Activated CD4-positive, alpha-beta T cell treated with anti-CD3 and anti-CD28 coated beads for 36 hours (primary cell): ENCODE measurements at places on chromosomes 3 and 15.

DNA sequence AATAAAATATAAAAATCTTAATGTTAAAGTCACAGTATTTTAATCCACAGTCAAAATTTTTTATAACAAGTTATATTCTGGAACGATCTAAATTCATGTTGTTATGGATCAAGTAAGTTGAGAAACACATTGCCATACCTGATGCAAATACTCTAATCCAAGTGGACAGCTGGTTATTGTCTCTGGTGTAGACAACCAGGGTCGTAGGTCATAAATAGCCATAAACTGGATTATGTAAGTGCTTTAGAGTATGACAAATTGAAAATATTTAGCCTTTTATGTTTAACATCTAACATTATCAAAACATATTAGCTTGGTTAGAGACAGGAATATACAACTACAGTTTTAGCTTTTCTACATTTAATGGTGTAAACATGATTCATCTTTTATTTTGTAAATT lies 53.0 kb downstream of the PLSCR2 start:
- no peak for DNase-seq

- DNase-seq: no peak
Observed at GRCh38 chr3:14562121-14562890, 22.2 kb upstream of the GRIP2 start.

DNA sequence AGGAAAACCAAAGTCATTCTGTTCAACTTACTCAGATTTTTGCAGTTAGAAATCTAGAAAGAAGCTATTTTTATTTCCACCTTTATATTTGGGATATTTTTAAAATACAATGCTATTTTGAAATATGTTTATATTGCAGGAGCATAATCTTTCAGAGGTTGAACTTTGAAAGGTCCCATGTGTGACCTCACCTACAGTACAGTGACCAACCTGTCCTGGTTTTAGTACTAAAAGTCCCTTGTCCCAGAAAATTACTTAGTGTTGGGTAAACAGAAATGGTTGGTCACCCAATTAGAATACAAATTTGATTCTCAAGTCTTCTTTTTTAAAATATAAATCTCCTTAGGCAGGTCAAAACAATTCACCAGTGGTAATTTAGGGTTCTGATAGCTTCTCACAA lies 141.6 kb upstream of the FRMD4B start:
- DNase-seq: no peak

- DNase-seq: peak; percentile 79
Observed at GRCh38 chr3:124928333-124929202, 6.0 kb downstream of the MUC13 start.

- no peak for DNase-seq
Observed at GRCh38 chr3:44893097-44893496, 18.7 kb downstream of the TGM4 start.

GRCh38 chr15:62506217-62506805 lies 341.2 kb upstream of the C2CD4B start:
- no peak for DNase-seq

- no peak for DNase-seq
Observed at GRCh38 chr15:36988947-36989346, 111.4 kb downstream of the MEIS2 start.

GRCh38 chr3:146184241-146185015 lies 23.4 kb upstream of the PLOD2 start:
- DNase-seq: no peak

DNA sequence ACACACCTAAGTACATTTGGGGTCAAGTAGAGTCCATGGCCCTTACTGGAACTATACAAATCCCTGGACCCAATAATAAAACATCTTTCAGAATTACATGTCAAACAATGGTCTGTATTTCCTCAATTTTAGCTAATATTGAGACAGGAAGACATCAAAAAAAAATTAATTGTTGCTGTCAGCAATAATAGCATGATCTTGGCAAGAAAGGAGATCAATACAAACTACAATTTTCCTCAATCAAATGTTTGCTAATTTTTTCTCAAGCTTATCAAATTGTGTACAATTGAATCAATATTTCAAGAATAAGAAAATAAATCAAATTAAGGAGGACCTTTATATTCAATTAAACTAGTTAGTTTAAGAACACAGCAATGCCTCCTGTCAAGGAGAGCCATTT lies 62.6 kb downstream of the FSIP1 start:
- no peak for DNase-seq

DNA sequence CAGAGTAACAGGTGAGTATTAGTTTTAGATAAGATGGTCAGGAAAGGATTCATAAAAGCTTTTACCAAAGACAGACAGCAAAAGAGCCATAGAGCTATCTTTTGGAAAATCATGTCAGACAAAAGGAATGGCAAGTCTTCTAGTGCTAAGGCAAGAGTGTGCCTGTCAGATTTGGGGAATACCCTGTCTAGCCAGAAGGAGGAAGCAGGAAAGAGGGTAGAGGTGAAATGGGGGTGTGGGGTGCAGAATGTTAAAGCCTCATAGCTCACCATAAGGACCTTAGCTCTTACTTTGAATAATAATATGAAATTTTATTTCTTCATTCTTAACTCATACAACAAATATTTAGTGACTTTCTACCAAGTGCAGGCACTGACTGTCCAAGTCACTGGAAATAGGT lies 512.1 kb upstream of the ROBO2 start:
- no peak for DNase-seq

DNA sequence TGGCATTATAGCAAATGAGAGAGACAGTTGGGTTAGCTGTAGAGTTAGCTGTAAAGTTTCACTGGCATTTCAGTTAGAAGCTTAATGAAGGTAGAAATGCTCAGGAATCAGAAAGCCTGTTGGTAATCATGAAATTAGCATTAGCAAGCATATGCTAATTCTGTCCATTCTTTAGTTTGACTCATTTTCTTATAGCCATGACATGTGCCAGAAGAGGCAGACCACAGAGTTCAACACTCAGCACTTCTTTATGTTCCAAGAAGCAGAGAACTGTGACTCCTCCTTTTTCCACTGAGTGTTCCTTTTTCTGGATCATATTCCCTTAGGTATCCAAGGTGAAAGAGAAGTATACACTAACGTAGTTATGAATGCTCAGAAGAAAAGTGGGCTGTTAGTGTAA lies 276.2 kb upstream of the SGO1 start:
- no peak for DNase-seq

GRCh38 chr3:119468041-119468440 lies 722 bp upstream of the POGLUT1 start:
- no peak for DNase-seq

DNA sequence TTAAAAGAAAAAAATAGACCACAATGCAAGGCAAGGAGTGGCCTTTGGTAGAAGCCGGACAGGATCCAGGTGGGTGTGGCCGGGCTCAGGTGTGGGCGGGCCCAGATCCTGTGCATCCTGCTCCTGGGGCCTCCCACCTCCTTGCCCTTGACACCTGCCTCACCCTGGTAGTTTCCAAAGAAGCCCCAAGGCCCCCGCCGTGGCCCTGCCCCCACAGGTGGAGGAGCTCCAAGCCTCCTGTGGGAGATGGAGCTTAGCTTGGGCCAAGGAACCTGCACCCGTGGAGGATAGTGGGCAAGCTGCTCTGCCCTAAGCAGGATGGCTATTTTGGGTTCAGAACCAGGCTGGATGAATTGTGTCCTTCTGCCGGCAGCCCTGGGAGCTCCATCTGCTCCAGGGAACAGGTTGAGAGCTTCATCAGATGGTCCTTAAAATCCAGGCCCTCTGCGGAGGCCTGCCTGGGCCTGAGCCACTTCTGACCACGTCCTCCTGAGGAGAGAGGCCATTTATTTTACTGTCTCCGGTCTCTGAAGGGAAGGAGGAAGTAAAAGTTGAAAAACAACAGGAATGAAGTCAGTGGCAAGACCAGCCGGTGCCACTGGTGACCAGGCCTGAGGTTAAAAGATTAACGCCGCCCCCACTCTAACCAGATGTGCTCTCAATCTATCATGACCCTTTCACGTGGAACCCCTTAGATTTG lies 53.9 kb upstream of the KLF13 start:
- no peak for DNase-seq

- DNase-seq: no peak
Observed at GRCh38 chr3:56885879-56886278, 84.1 kb upstream of the ARHGEF3 start.

DNA sequence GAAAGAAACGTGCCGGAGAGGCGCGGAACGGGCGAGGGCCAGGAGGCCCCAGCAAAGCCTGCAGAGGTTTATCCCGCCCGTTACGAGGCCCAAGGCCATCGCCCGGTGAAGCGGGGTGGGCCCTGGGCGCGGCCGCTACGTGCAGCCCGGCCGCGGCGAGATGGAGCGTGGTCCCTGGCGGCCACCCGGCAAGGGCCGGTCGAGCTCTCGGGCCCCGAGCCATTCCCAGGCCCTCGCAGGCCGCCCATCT lies 1.1 kb downstream of the PKM start:
- no peak for DNase-seq

DNA sequence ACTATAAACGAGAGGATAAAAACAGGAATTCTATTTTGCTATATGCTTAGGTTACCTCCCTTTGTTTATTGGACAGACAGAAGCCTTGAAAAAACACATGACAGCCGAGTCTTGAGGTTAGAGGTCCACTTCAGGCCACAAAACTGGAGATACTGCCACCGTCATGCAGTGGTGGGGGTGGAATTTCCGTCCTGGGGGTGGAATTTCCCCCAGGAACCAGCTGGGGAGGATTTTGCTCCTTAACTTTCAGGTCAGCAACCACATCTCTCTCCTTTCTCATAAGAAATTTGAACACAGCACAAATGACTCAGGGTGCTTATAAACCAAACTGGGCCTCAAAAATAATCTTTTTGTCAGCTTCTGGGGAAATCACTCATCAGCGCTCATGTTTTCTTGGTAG lies 545.8 kb upstream of the ADAMTS9 start:
- DNase-seq: no peak

- DNase-seq: no peak
Observed at GRCh38 chr3:76370749-76371520, 585.6 kb upstream of the ZNF717 start.

DNA sequence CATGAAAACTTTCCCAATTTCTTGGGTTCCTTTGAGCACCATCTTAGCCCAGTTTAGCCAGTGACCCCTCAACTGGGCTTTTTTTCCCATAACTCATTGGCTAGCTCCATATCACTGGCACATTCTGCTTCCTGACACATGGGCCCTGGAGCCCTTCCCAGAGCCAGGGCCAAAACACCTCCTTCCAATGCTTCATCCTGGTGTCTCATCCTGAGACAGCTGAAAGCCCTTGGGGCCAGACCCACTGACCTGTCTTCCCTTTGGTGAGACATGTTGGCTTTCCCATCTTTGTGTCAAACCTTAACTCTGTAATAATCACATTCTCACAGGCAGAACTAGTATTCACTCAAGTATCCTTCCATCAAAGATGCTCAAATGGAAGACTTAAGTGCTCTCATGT lies 82.6 kb upstream of the SMAD3 start:
- no peak for DNase-seq

- no peak for DNase-seq
Observed at GRCh38 chr3:189275852-189276251, 104.1 kb downstream of the TPRG1 start.

- no peak for DNase-seq
Observed at GRCh38 chr15:73231661-73232419, 136.9 kb downstream of the HCN4 start.

DNA sequence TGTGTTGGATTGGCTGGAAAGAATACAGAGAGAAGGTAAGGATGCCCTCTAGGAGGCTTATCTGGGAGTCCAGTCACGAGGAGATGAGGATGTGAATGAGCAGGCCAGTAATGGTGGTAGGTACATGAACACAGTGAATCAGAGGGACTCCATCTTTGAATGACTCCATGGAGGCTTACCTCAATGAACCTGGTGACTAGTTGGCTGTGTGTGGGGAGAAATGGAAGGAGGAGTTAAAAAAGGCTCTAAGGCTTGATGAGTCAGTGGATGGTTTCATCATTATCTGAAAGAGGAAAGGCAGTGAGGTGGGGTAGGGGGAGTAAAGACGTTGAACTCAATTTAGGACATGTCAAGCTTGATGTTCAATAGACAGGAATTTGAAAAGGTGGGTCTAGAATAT lies 61.1 kb downstream of the KCNAB1 start:
- no peak for DNase-seq

GRCh38 chr3:143707848-143708247 lies 140.4 kb downstream of the SLC9A9 start:
- DNase-seq: no peak

- no peak for DNase-seq
Observed at GRCh38 chr15:96352604-96353405, 22.3 kb downstream of the NR2F2 start.

DNA sequence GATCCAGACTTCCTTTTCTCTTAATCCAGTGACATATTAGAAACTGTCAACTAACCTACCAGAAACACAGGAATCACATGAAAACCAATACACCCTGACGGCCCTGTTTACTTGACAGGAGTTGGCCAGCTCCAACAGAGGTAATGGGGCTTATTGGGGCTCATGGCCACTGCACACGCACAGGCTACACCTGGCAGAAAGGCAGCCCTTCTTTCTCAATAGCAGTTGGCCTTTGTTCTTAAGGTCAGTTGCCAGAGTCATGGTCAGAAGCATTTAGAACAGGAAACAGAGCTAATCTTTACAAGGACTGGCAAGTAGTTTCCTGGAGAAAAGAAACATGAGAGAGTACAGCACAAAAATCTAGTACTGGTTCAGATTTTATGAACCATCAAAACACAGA lies 181.8 kb downstream of the MAGI1 start:
- DNase-seq: no peak
